ENCODE measurements at places on chromosomes 5 and 9.

GRCh38 chr5:10384483-10384882, 31.0 kb downstream of the MARCHF6 start:
- no peak for DNase-seq

DNA sequence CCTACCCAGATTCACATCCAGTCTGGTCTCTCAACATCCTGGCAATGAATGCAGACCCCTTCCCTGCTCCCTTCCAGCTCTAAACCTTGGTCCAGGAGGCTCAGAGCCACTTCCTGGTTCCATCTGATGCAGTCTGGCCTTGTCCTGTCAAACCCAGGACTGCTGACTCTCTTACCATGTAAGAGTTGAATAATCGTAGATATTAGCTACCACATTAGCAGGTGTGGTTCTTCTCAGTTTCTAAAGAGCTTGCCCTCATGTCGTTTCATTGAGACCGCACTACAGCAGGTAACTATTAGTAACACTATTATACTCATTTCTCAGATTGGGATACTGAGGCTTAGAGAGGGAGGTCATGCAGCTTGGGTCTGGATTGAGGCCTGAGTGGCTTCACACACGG, 133.3 kb downstream of the BOD1 start:
- DNase-seq: no peak

GRCh38 chr9:133576031-133576874, 32.9 kb downstream of the FAM163B start:
- no peak for DNase-seq

GRCh38 chr5:142874540-142874939, 104.4 kb downstream of the ARHGAP26 start:
- DNase-seq: no peak

DNA sequence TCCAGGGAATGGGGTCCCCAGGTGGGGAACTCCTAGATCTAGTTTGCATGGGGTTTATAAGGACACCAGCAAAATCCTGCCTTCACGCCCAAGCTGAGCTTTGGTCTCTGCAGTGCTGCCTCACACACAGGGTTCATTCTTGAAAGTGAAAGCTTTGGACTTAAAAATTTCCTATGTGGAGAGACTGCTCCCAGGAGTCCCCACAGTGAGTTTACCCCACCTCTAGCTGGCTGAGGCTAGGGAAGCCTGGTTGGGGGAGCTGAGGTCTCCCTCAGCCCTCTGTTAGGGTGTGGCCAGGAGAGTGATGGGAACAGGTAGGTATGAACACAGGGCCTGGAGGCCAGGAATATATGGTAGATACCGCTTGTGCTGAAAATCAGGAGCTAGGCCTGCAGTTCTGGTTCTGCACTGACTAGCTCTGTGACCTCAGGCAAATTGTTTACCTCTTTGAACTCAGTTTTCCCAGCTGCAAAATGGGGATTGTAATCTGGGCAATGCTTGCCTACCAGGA, 41.5 kb upstream of the LARP1 start:
- peak; percentile 32 for DNase-seq

DNA sequence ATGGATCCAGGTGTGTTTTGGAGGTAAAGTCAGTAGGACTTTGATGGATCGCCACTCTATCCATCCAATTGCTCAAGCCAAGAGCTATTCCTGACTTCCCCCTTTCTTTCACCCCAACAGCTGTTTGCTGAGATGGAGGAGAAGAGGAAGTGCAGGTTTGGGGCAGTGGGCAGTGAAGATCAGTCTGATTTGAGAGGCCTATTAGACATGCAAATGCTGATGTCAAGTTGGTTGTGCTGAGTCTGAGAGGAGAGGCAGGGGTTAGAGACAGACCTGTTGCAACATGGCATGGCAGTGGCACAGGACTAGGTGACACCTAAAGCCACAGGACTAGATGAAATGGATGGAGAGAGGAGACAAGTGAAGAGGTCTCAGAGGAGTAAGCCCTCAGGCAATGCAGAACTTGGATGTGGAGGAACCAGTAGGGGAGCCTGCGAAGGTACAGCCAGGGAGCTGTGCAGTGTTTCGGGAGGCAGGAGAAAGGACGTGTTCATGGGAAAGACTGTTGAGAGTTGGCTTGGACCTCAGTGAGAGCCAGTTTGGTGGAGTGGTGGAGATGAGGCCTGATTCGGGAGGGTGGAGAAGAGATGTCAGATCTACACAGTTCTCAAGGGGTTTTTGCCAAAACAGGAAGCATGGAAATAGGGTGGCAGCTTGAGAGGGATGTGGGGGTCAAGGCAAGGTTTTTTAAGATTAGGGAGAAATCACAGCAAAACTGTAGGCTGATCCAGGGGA, 175.0 kb downstream of the MACROH2A1 start:
- peak; percentile 44 for DNase-seq

DNA sequence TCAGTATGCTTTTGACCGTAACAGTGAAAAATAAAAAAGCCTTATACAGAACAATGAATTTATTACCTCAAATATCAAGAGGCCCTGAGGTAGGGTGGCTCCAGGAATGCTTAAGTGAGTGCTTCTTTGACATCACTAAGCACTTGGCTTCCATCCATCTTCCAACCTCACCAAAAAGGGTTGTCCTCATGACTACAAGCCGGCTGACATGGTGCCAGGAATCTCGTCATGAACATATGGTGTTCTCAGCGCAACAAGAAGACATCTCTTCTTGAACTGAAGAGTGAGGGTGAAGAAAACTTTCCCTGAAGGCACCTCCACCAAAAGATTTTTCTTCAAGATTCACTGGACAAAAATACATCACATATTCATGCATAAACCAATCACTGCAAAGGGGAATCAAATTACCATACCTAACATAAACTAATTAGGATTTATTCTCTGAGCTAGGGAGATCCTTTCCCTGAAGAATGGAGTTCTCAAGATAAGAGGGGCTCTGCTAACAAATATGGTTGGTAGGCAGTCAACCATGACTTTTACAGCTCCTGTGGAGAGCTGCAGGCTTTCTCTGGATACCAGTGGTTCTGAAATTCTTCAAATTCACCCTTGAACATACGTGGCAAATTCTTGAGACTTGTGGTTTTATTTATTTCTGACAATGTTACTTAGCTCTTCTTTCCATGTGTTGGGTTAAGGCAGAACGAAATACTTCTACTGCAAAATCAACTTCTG, 49.5 kb downstream of the AGXT2 start:
- DNase-seq: no peak

- DNase-seq: no peak
Measured at GRCh38 chr5:74140409-74140808, 500.1 kb downstream of the ENC1 start.

DNA sequence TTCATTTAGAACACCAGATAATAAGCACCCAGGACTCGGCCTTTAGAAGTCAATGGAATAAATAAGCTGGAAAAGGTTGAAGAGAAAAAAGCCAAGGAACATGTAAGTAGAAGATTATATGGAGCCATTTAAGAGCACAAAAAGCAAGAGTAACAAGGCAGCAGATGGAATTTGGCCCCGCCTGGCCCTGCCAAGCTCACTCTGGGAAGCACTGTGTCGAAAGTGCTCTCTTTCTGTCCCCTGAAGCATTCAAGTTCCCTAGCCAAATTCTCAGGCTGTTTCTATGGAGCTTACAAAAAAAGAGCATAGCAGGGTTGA, 73.0 kb upstream of the GPR151 start:
- DNase-seq: no peak

- DNase-seq: no peak
Measured at GRCh38 chr9:107730666-107731065, 241.1 kb upstream of the KLF4 start.

GRCh38 chr9:36898431-36899020, 135.5 kb downstream of the PAX5 start:
- no peak for DNase-seq

- peak; percentile 30 for DNase-seq
Measured at GRCh38 chr5:56710826-56711590, 104.3 kb upstream of the MAP3K1 start.

DNA sequence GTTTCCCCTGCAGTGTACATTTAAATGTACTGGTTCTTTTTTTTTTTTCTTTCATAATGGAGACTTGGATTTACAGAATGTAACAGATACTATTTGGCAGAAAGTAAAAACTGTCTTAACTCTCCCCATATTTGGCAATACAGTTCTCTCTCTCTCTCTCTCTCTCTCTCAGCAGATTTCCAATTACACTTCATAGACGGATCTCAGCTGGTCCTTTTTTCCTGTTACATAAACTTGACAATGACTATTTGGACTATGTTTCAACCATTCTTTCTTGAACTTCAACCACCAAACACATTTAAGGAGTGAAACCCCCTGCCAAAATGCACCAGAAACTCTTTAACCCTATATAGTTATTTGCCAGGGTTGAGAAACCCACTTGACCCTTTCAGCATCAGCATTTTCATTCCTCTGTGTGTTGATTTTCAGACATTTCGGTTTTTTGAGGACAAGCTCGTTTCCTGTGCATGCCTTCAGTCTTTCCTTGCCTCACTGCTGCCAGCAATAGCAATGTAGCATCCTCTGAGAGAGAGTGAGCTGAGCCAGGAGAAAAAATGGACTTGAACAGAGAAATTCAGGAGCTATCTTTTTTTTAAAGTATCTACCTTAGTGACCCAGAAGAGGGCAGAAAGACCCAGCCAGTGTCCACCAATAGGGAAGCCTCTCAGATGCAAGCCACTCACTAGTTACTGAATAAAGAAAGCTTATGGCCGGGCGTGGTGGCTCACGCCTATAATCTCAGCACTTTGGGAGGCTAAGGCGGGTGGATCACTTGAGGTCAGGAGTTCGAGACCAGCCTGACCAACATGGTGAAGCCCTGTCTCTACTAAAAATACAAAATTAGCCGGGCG, 26.0 kb upstream of the GNA14 start:
- DNase-seq: no peak

DNA sequence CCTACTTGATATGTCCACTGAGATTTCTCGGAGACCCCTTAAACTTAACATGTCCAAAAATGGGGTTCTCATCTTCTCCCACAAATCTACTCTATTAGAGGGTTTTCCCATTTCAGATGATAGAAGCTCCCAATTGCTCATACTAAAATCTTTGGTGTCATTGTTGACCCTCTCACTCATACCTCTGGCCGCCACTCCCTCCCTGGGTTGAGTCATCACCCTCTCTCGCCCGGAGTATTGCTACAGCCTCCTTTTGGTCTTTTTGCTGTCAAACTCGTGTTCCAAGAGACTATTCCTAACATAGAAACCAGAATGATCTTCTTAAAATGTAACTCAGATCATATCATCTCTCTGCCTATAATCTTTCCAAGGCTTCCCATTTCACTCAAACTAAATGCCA, 91.0 kb upstream of the GNAQ start:
- DNase-seq: no peak

GRCh38 chr5:16681876-16682275, 65.1 kb upstream of the RETREG1 start:
- no peak for DNase-seq

- DNase-seq: no peak
Measured at GRCh38 chr5:22372376-22372775, 480.8 kb downstream of the CDH12 start.

DNA sequence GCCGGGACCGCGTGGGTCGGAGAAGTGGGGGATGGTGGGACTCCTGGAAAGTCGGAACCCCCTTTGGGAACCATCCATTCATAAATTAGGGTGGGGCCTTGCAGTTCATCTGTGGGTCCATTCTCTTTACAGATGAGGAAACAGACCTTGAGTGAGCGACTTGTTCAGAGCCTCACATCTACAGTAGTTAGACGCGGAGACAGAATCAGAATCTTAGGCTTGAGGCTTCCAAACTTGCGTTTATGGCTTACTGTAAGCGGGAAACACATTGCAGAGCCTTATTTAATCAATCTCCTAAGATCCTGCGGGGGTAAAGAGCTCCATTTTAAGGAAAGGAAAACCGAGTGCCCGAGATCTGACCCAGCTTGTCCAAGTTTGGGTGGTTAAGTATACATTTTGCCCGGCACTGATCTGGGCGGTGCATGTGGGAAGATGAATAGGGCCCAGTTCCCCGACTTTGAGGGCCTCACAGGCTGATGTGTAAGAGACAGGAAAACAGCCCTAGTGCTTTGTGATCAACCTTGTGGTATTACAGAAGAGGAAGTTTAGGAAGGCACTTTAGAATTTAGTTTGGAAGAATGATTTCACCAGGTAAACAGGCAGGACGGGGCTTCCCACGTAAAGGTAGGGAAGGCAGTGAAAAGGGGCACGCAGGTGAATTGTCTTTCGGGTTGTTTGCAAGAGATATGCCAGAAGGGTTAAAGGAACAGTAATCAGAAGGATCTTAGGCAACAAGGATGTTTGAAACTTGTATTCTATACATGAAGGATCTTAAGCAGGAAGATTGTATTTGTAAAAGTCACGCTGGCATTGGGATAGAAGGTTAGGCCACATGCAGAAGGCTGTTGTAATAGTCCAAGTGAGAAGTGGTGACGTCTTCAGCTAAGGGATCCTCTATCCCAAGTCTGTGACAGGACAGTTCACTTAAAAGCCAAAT, 744 bp downstream of the TARS1 start:
- DNase-seq: peak; percentile 72

GRCh38 chr5:126965061-126965475, 65.3 kb downstream of the MARCHF3 start:
- DNase-seq: peak; percentile 65

- no peak for DNase-seq
Measured at GRCh38 chr5:53424686-53425615, 55.5 kb upstream of the FST start.

- no peak for DNase-seq
Measured at GRCh38 chr9:131228988-131229387, 47.3 kb downstream of the FAM78A start.

- no peak for DNase-seq
Measured at GRCh38 chr9:131525643-131526565, 5.2 kb downstream of the UCK1 start.

GRCh38 chr5:150288791-150289190, 782 bp downstream of the CAMK2A start:
- no peak for DNase-seq

- DNase-seq: no peak
Measured at GRCh38 chr9:120846906-120847305, 4.2 kb upstream of the PSMD5 start.

- DNase-seq: no peak
Measured at GRCh38 chr9:89436963-89437625, 60.8 kb downstream of the SEMA4D start.

DNA sequence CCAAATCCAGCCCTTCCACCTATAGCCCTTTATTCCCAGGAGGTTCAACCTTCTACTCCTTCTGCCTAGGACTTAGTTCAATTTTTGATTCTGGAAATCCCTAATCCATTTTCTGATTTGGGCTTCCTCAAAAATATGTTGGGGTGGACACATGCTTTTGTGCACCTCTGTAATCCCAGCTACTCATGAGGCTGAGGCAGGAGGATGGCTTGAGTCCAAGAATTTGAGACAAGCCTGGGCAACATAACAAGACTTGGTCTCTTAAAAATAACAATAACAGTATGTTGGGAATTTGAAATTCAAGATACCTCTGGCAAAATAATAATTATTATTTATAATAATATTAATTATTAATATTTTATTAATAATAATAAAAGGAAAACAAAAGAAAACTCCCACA, 188.7 kb upstream of the TLE4 start:
- no peak for DNase-seq

GRCh38 chr5:66553916-66554575, 42.1 kb upstream of the MAST4 start:
- peak; percentile 92 for DNase-seq

- DNase-seq: peak; percentile 19
Measured at GRCh38 chr9:21919377-21920362, 74.5 kb downstream of the CDKN2A start.

Data from suppressor macrophage treated with lipopolysaccharide for 4 hours (primary cell).